ENCODE measurements at places on chromosomes 5 and 9.

- no peak for DNase-seq
These were observed 55.1 kb downstream of the ANKH start for GRCh38 chr5:14816374-14816998.

DNA sequence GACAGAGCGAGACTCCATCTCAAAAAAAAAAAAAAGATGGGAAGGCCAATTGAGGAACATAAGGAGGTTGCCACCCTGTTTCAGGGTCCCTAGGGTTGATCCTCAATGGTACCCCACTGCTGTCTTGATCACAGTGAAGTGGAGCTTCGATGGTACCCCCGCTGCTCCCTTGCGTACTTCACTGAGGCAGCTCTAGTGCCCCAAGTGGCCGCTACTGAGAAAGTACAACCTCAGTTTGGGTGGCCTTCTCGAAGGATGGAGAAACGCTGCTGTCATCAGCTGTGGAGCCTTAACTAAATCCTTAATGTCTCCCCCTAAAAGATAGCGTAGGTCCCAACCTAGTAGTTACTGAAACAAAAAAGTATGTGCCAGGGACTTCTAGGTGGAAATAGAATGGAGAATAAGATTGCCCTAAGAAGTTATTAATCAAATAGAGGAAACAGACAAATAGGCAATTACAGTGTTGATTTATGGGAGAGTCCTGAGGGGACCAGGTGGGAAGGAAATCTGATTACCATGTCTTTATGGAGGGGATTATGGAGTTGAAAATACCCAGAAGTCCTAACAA is 6.3 kb downstream of the TESK1 start:
- no peak for DNase-seq

DNA sequence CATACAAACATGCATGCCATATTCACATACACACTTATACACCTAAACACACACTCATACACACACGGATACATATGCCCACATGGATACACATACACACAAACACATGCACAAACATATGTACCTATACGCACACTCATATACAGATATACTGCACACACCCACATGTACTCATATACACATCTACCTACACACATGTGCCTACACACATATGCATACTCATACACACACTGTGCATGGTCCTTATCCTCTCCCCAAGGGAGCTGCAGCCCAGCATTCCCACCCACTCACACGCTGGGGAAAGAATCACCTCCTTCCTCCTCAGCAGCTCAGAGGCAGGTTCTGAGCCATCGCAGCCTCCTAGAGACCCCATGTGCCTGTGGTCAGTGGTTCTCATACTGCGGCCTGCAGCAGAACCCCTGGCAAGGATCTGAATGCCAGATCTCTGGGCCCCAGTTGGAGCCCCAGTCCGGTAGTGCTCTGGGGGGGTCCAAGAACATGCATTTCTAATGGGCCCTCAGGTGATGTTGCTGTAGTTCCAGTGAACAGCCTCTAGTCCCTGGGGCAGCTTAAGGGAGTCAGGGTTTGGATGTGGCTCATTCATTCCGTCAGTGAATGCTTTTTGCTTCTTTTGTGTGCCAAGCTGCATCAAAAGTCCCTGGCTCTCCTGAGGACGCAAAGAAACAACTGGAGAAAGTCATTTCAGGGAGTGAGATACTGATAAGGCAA is 39.0 kb downstream of the SEMA4D start:
- DNase-seq, result no peak

DNA sequence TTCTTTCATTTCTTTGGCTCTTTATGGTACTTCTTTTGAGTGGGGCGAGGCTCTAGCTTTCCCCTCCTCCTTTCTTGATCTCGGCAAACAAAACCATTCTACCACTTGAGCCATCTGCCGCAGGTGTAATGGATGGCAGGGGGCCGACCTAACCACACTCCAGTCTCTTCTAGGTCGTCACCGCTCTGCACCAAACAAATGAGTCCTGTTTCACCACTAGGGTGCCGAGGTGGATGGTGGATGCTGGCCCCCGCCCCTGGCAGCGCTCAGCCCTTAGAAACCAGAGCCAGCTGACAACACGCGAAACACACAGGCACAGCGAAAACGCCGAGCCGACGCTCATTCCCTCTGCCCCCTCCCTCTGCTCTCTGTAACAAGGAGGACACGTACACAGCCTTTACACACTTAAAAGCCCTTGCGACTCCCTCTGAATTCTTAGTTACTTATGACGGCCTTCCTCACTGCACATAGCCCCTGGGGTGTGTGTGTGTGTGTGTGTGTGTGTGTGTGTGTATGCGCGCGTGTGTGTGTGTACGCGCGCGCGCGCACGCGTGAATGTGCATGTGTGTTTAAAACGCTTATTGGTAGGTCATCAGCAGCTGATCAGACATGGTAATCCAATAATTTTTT is 199.4 kb downstream of the MEF2C start:
- no peak for DNase-seq

DNA sequence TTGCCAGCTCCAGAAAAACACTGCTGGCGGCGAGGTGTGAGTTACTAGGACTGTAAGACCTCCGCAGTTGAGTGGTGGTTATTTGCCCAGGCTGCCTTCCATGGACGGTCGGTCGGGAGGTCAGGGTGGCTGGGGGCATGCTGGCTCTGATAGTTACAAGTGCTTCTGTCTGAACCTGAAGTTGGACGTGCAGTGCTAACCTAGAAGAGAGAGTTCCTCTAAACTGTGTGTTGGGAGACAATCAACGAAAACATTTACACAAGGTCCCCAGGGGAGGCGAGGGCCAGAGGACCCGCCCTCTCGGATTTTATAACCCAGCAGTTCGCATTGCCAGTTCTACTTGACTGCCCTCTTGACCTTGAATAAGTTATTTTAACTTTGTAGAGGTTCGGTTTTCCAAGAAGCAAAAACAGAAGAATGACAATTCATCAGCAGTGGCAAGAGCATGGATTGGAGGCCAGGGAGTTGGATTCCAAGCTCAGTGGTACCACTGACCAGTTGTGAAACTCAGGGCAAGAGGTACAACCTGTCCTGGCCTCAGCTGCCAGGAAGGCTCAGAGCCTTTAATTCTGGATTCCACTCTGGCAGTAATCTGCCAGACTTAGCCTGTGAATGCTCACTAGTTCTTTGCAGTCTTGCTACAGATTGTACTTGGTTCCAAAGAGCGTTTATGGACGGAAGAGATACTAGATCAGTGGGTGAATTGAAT is 28.7 kb upstream of the PDE8B start:
- DNase-seq, result no peak

DNA sequence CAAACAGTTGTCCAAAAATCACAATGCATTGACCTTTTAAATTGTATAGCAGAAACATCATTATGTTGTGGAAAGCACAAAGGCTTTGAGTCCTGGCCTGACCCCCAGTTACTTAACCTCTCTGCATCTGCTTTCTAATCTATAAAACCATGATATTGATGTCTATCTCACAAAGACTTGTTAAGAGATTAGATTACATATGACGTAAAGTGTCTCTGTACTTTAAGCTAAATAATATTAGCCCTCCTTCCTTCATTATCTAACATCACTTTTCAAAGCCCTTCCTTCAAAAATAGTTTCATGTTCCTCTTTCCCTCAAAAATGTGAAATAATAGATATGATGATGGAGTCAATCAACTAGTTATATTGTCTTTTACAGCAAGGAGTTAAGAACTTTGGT is 3.4 kb downstream of the ADAMTS6 start:
- no peak for DNase-seq

GRCh38 chr5:178252258-178252657 is 19.7 kb upstream of the PHYKPL start:
- DNase-seq, result no peak

GRCh38 chr9:123311250-123311752 is 42.9 kb upstream of the STRBP start:
- DNase-seq, result no peak

- no peak for DNase-seq
These were observed 262.5 kb downstream of the MED10 start for GRCh38 chr5:6115852-6116251.

GRCh38 chr9:107491081-107492053 is 1.8 kb upstream of the KLF4 start:
- DNase-seq, result no peak

GRCh38 chr5:1110307-1111240 is 1.3 kb downstream of the SLC12A7 start:
- DNase-seq, result no peak
